ENCODE measurements at places on chromosomes 12 and 14.
A peak's percentile ranks its signal among the peaks of the same experiment; 100 is the strongest.

- DNase-seq: no peak
Observed at GRCh38 chr12:71766202-71766601, 11.5 kb downstream of the RAB21 start.

DNA sequence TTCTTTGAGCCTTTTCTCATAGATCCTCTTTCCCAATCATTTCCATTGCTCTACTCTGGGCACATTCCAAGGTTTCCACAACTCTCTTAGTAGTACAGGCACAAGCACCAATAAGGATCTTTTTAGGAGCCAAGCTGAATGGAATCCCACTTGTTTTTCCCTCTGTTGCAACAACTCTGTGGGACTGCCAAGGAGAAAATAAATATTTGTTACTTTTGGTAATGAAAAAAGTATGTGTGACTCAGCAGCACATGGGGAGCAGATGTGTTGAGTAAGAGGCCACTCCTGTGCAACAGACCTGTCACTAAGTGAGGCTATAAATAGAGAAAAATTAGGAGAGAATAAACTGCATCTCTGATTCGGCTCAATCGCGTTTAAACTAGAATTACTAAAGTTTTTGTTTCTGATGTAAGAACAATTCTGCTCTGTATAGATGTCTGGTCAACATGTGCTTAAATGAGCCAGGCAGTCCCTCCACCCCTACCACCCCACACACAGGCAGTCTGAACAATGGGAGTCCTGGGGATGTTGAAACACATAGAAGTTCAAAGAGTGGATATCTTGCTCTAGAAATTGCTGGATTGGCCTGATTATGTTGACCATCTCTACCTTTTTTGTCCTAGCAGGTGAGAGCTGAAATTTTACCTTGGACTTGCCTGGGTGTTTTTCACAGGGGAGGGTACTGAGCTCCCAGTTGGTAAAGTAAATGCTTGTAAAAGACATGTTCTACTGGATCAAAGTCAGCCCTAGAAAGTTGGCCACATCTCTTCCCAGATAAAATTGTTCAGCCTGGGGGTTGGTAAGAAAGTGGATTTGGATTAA is 244.3 kb upstream of the NOVA1 start:
- DNase-seq: peak; percentile 33

- no peak for DNase-seq
Observed at GRCh38 chr14:51639668-51640316, 11.9 kb upstream of the FRMD6 start.

- no peak for DNase-seq
Observed at GRCh38 chr12:62728741-62729140, 206.2 kb downstream of the PPM1H start.

DNA sequence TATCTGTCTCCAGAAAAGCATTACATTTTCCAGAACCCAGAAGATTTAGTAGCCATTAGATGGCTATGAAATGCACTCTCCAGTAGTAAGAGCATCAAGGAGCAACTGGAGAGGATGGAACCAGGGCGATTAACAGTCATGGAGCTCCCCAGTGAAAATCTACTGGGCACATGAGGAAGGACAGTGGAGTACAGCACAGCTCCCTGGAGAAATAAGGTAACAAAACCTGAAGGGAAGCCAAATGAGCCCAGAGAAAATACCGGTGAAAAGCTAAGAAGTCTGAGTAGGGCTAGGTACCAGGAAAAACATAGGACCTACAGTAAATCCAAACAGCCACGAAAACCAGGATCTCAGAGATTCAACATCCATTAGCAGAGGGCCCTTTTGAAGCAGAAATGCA is 21.6 kb downstream of the SOX5 start:
- no peak for DNase-seq

- DNase-seq: no peak
Observed at GRCh38 chr12:26091822-26092221, 33.0 kb downstream of the BHLHE41 start.

- DNase-seq: peak; percentile 93
Observed at GRCh38 chr12:63420206-63420644, 248.1 kb downstream of the DPY19L2 start.

GRCh38 chr12:85805654-85806053 is 30.6 kb downstream of the RASSF9 start:
- no peak for DNase-seq

All from NCI-H510A treated with DMSO at 0.1 percent for 48 hours (cell line).